Heart right ventricle (tissue), 16 donors: ENCODE measurements at places on chromosomes 5 and 9. TPM values are rescaled to one million over a fixed set of nuclear protein-coding genes. Genes with fewer than 3 reads are reported as not detected.

SOX30 gene
- polyA plus RNA-seq = not detected

PCDHB14 gene
- 1.2 TPM for polyA plus RNA-seq

FOXD4 gene
- not detected for polyA plus RNA-seq

TAF1L gene
- polyA plus RNA-seq = not detected

C5orf46 gene
- polyA plus RNA-seq = 6.3 TPM

EIF4EBP3 gene
- polyA plus RNA-seq = 46.1 TPM

TAS2R1 gene
- not detected for polyA plus RNA-seq

TMEM141 gene
- polyA plus RNA-seq = 95.6 TPM

HCN1 gene
- polyA plus RNA-seq = 0.20 TPM

OSMR gene
- 11.8 TPM for polyA plus RNA-seq

PTPA gene
- polyA plus RNA-seq = 176 TPM

GZMA gene
- 2.8 TPM for polyA plus RNA-seq

MTREX gene
- 24.6 TPM for polyA plus RNA-seq

DNAJA1 gene
- 27.3 TPM for polyA plus RNA-seq

S100Z gene
- 0.03 TPM for polyA plus RNA-seq

ARHGEF39 gene
- 1.3 TPM for polyA plus RNA-seq

GRXCR2 gene
- polyA plus RNA-seq = not detected

NR5A1 gene
- polyA plus RNA-seq = 0.15 TPM

CDKN2B-AS1 gene
- polyA plus RNA-seq = not detected

NMUR2 gene
- polyA plus RNA-seq = not detected

AGXT2 gene
- not detected for polyA plus RNA-seq

DNAJB5 gene
- polyA plus RNA-seq = 107 TPM

BTF3 gene
- 714 TPM for polyA plus RNA-seq

ARHGEF28 gene
- 2.8 TPM for polyA plus RNA-seq

LCN10 gene
- polyA plus RNA-seq = 34.0 TPM

CHSY3 gene
- 0.64 TPM for polyA plus RNA-seq

PCDHAC2 gene
- 0.04 TPM for polyA plus RNA-seq

TEK gene
- polyA plus RNA-seq = 6.7 TPM

IGFBPL1 gene
- not detected for polyA plus RNA-seq

TIMD4 gene
- polyA plus RNA-seq = 0.07 TPM

SMIM27 gene
- polyA plus RNA-seq = 3.6 TPM

ANKRD18B gene
- polyA plus RNA-seq = 1.8 TPM

MARCHF11 gene
- polyA plus RNA-seq = 7.9 TPM
